ENCODE measurements at places on chromosomes 6 and 20.

- peak; percentile 10 for DNase-seq
Observed at GRCh38 chr6:163355426-163355991, 59.0 kb upstream of the QKI start.

DNA sequence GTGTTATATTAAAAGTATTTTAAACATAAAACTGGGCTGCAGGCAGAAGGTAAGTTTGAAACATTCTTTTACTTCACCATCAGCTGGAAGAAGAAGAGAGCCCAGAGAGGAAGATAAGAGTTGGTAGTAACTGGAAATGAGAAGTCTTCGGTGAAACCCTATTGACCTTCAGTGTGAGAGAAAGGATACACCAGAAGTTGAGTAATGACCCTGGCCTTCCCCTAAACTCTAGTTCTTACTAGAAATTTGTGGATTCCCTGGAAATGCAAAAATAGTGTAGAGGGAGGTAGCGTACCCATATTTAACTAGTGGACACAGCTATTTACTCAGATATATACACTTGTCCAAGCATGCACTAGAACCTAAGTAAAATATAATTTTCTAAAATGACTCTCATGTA lies 8.0 kb upstream of the EPM2A start:
- DNase-seq = no peak

- no peak for DNase-seq
Observed at GRCh38 chr20:22768266-22769178, 184.2 kb upstream of the FOXA2 start.

GRCh38 chr20:42313704-42314103 lies 695.5 kb upstream of the CHD6 start:
- DNase-seq = no peak

DNA sequence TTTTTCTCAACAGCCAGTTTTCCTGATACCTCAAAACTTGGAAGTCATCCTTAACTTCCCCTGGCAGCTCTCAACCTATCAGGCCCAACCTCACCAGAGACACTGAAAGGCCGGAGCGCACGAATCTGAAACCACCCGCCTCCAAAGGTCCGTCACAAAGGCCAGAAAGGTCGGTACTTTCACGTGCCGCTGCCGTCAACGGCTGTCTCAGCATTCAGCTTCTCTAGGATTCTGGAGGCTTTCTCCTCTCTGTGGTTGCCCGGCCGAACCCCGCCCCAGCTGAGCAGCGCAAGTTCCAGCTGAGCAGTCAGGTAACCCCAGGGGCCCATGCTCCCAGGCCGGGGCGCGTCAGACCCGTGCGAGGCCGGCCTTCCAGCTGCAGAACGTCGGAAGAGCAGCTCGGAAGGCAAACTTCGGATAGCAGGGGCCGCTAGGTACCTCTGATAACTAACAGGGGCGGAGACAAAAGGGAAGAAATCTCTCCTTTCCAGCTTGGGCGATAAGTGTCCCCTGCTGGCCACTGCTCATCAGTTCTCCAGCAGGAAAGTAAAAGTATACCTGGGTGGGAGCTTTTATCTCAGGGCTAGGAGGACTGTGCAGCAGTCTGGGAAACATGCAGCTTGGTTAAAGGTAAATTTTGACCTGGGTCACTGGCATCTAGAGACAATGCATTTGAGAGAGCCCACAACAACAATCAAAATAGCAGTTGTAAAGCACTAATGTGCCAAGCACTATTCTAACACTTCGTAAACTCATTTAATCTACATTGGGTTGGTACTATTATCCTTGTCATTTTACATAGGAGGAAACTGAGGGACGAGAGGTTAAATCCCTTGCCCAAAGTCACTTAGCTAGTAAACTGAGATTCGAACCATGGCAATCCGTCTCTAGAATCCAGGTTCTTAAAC lies 16.1 kb downstream of the ZSCAN12 start:
- DNase-seq = peak; percentile 76

DNA sequence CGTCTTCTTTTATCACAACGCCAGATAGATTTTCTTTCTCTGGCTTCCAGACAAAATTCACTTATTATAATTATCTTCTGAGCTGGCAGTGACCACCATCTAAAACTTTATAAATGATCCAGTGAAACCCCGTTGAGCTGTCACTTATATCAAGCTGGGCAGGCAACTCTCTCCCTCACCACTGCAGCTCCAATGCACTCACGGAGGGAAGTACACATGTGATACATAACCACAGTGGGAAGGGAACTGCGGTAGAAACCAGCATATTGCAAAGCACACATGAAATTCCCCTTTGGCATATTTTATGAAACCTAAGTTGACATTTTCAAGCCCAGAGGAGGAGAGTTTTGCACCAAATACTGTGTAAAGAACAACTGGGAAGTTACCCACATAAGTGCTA lies 536.9 kb downstream of the HACE1 start:
- DNase-seq = no peak

GRCh38 chr6:16471222-16471909 lies 233.0 kb downstream of the GMPR start:
- DNase-seq = no peak

DNA sequence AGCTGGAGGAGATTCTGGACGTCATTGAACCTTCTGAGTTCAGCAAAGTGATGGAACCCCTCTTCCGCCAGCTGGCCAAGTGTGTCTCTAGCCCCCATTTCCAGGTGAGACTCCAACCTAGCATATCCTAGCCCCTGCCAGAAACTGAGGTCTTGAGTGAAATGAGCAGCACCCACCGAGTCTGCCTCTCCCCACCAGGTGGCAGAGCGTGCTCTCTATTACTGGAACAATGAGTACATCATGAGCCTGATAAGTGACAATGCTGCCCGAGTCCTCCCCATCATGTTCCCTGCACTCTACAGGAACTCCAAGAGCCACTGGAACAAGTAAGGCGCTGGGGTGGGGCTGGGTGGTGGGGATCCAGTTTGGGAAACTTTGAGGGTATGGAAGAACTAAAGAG lies 4.6 kb downstream of the MEA1 start:
- peak; percentile 22 for DNase-seq

Measured in CD4-positive, alpha-beta T cell treated with Interferon alpha-2 for 1 hour (primary cell).